Activated CD8-positive, alpha-beta T cell treated with anti-CD3 and anti-CD28 coated beads, Interleukin-2, amount 10 ng/mL, durations not matched to agents 7 days and 5 days (primary cell): ENCODE measurements at places on chromosomes 2 and 18.

- H3K27ac ChIP-seq = no peak overlapping the region
- no peak for DNase-seq
- no peaks in the 10 kb centered on the region for H3K4me1 ChIP-seq
- no peak overlapping the region for H3K4me3 ChIP-seq
- no peaks in the 10 kb centered on the region for H3K36me3 ChIP-seq
- H3K27me3 ChIP-seq = no peaks in the 10 kb centered on the region
These were observed 1470.3 kb upstream of the ACVR2A start for GRCh38 chr2:146374505-146374904.

DNA sequence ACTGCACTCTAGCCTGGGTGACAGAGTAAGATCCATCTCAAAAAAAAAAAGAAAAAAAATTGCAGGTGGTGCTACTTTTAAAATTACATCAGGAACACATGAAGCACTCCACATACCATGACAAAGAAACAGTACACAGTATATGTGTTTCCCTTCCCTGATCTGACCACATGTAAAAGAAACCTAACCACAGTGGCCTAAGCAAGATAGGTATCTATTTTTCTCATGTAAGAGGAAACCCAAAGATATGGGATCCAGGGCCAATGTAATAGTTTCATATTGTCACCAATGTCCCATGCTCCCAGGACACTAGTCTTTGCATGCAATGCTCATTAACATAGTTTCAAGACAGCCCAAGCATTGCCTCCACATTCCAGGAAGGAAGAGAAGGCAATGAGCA, 99.9 kb downstream of the DYM start:
- peaks cover 22% of the 10 kb centered on the region for H3K36me3 ChIP-seq
- no peak overlapping the region for H3K27ac ChIP-seq
- DNase-seq = no peak
- no peak overlapping the region for H3K4me3 ChIP-seq

DNA sequence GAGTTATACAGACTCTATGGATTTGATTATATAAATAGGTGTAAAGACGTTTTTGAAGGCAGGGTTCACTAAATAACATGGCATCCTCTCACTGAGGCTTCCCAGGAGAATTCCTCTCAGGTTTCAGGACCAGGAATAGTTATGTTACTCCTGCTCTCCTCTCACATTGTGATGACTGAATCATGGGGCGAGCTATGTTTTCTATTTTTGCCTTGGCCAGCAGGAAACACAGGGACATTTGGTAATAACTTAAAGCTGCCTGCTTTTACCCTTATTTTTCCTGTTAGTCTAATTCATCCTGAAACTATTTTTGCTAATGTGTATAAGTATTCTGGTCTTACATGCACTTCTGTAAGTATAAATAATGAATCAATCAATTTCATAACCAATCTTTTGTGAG, 115.3 kb upstream of the ITGB6 start:
- peaks cover 8% of the 10 kb centered on the region for H3K4me1 ChIP-seq
- no peaks in the 10 kb centered on the region for H3K27me3 ChIP-seq
- peaks cover 32% of the 10 kb centered on the region for H3K36me3 ChIP-seq

DNA sequence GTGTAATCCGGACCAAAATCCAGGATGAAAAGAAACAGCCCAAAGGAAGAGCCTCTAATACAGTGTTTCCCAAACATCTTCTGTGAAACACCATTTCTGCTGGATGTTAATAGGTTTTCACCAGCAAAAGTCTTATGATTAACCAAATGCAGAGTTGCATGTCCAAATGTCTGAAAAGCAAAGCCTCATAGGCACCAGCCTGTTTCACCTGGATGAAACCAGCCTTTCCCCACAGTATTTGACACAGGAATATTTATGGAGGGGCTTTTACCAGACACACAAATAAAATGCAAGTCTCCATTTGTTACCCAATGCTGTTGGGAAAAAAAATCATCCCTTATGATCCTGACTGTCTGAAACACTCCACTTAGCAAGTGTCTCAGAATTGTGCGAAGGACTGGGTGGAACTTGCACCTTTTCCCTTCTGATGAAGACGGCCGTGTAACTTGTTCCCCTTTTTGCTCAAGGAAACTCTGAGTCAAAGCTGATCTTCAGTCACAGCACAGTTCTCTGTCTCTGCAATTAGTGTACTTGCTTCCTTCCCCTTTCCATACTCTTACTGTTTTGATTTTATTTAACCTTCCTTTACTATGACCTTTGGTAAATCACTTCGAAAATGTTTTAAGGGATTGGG, 70.3 kb upstream of the IL1R2 start:
- peaks cover 1% of the 10 kb centered on the region for H3K36me3 ChIP-seq
- DNase-seq = no peak
- peaks cover 8% of the 10 kb centered on the region for H3K27me3 ChIP-seq
- H3K4me3 ChIP-seq = no peak overlapping the region
- H3K27ac ChIP-seq = no peak overlapping the region

DNA sequence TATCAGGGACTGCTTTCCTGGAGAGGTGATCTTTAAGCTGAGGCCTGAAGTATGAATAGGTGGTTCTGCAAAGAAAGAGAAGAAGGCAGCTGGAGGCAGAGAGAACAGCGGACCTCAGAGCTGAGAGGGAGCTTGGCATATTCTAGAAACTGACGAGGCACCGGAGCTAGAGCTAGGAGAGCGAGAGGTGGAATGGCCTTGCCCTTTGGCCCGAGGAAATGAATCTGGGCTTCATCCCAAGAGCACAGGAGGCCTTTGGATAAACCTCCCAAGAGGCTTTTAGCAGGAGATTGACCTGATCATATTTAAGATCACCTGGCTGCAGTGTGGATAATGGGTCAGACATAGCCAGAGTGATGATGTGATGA, 7.9 kb downstream of the DYSF start:
- DNase-seq = no peak
- H3K4me3 ChIP-seq = no peak overlapping the region
- no peaks in the 10 kb centered on the region for H3K36me3 ChIP-seq
- H3K27me3 ChIP-seq = peaks cover 5% of the 10 kb centered on the region
- H3K27ac ChIP-seq = no peak overlapping the region
- H3K4me1 ChIP-seq = peaks cover 6% of the 10 kb centered on the region
